ENCODE measurements at places on chromosomes 13 and 19.

DNA sequence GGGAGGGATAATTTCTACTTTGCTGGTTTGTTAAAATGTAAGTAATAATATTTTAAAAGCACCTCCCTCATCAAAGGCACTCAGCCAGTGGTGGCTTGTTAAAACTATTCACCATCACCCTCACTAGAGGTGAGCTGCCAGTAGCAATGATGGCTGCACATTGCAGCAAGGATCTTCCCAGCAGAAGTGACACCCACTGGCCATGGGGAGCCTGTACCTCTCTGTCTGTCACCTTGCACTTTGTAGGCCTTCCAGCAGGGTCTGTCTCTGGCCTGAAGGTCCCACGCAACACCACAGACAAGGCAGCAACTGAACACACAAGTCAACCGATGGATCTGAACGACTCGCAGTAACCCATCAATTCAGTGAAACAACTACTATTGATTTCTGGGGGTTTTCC lies 47.3 kb upstream of the C13orf42 start:
- no peak for DNase-seq

DNA sequence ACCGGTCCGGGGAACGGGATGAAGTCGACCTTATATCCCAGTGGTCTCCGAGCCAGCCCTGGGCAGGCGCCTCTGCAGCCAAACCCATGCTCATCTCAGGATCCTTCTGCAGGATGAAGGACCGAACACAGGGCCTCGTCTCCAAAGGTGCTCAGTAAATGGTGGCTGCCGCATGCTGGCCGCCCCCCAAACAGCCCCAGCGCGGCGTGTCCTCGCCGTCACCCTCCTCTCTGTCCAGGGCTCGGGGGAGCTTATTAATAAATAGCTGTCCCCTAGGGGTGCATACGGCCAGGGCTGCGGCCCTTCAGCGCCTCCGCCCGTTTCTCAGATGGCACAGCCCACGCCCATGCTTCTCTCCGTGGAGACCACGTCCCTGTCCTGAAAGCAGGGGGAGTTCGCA lies 32.6 kb upstream of the SPACA7 start:
- no peak for DNase-seq

DNA sequence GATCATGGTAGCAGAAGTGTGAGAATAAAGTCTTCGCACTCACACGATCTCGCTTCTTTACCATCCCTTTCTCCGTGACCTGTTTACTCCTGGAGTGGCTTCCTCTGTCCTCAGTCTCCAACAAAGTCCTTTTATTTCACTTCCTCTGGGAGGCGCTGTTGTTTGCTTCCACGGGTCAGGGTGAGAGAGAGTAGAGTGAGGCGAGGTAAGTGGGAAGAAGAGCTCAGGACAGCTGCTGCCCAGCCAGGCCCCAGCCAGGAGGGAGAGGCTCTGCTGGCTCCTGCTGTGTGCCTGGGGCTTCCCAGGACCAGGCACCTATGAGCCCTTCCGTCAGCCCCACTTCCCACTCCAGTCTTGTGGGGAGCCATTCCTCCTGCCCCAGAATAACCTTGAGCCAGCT lies 242.1 kb downstream of the FGF9 start:
- DNase-seq = no peak

DNA sequence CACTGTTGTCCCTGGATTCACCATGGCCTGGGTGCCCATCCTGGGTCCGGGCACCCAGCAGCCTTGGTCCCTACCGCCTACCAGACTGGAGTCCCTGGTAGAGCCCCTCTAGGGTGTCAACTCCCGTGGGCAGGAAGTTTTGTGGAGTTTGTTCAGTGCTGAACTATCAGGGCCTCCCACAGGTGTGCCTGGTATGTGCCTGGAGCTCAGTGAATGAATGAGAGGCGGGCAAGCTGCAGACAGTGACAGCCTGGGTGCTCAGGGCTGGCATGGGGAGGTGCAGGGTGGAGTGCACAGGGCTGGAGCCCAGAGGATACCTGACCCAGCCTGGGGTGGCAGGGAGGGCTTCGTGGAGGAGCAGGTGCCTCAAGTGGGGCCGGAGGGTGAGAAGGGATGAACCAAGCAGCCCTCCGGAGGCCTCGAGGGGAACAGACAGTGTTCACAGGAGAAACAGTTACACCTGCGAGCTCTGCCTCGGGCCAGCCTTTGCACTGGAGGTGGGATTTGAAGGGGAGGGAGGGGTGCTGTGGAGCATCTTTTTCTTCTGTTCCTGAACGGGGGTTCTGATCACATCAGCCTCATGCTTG lies 29.6 kb downstream of the PAK4 start:
- DNase-seq = no peak

- DNase-seq = peak; percentile 51
Observed at GRCh38 chr19:48290771-48291488, 21.0 kb downstream of the ZNF114 start.

GRCh38 chr19:16861011-16861410 lies 27.8 kb upstream of the F2RL3 start:
- DNase-seq = no peak
